ENCODE measurements at places on chromosomes 7 and 10.

DNA sequence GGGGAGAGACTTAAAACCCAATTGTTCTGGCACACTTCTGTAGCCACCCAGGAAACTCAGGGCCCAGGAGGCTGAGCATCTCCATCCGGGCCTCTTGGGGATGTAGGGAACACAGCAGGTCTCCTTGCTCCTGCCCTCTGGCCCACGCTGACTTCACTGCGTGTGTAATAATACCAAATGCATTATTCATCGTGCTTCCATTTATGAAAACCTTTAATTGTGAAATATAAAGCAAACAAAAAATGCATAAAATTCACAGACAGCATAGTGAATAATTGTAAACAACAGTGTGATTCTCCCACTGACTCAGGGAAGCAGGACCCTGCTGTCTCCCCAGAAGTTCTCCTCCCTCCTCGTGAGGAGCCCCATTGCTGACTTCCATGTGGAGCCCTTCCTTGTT, 70.3 kb upstream of the SHH start:
- DNase-seq: no peak

DNA sequence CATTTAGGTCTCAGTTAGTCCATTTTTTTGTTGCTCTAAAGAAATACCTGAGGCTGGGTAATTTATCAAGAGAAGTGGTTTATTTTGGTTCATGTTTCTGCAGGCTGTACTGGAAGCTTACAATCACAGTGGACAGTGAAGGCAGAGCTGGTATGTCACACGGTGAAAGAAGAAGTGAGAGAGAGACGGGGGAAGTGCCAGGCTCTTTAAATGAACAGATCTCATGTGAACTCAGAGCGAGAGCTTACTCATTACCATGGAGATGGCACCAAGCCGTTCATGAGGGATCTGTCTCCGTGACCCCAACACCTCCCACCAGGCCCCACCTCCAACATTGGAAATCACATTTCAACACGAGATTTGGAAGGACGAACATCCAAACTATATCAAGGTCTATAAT, 18.9 kb upstream of the PNLIPRP3 start:
- DNase-seq: no peak

GRCh38 chr10:74901301-74901700, 74.9 kb downstream of the KAT6B start:
- DNase-seq: no peak

DNA sequence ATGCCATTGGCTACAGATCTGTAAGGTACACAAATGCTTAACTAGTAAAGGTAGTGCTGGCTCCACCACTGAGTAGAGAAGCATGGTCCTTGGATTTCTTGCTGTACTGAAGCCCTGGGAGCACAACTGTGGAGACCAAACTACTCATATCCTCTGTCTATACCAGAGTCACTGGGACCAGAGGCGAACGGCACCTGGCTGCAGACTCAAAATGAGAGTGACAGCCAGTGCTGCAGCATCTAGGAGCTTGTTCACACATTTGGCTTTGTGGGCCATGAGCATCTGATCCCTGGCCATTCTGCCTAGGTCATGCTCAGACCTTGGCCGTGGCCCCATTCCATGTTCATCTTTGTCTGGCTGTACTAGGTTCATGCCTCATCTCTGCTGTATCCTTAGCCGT, 31.9 kb downstream of the LRRC18 start:
- DNase-seq: no peak

- no peak for DNase-seq
Observed at GRCh38 chr10:52220947-52221346, 93.1 kb upstream of the DKK1 start.

DNA sequence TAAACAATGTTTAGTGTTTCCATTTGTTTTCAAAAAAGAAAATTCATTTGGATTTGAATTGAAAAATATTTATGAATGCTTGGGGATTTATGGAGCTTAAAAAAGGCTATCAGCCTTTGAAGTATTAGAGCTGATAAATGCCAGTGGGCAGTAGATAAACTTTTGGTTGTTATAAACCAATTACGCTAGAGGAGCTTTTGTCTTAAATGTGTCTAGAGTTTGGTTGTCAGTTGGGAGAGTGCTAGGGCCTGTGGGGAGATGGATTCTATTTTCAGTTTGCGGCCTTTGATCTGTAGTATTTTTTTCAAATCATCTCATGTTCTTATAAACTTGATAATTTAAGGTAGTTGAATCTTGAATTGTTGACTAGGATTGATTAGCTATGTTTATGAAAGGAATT, 104.0 kb downstream of the SND1 start:
- no peak for DNase-seq

- no peak for DNase-seq
Observed at GRCh38 chr7:50862302-50862701, 79.6 kb upstream of the GRB10 start.

- no peak for DNase-seq
Observed at GRCh38 chr7:129821476-129821875, 131.3 kb downstream of the UBE2H start.

- DNase-seq: no peak
Observed at GRCh38 chr10:30057421-30057841, 2.0 kb downstream of the JCAD start.

DNA sequence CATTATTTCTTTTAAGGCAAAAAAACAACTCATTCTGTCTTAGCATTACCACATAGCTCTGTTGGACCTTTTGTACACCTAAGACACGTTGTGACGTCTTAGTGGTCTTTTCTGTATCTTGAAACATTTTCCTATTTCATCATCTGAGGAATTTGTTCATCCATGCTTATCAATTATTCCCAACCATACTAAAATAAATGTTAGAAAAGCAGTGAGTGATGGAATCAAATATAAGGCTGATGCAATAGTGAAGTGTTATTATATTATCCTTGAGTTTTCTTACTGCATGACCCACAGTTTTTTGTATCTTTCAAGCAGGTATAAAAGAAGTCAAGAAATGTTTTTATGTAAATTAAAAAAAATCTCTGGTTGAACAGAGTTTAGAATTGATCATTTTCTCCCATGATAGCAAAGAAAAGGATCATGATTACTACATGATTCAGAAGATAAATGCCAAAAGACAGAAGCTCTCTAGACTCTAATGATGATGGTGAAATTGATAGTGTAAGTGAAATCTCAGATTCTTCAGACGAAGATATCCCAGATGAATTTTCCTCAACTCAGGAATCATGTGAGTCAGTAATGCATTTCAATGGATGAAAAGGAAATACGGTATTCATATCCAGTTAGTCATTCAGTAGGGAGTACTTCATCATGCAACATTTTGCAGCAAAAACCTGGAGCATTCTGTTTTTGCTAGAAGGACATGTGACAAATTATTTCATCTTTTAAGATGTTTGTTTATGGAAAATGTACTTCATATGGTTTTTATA, 51.4 kb downstream of the CELF2 start:
- no peak for DNase-seq

DNA sequence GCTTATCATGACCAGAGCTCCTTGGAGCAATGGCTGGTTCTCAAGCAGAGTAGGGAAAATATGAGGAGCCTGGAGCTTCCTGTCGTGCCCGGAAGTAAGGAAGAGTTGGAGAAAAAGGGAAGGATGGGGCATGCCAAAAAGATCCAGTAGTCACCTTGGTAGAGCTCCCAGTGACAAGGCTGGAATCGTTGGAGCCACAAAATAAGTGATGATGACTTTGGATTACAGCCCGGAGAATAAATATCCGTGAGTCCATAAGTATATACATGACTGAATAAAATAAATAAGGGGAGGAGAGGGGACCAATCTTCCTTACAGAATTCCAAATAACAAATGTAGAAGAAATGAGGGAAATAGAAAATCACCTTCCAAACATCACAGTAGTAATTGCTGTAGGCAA, 29.3 kb downstream of the LMTK2 start:
- no peak for DNase-seq

GRCh38 chr7:37411444-37412034, 37.1 kb downstream of the ELMO1 start:
- no peak for DNase-seq

GRCh38 chr7:37273891-37274290, 174.8 kb downstream of the ELMO1 start:
- no peak for DNase-seq

DNA sequence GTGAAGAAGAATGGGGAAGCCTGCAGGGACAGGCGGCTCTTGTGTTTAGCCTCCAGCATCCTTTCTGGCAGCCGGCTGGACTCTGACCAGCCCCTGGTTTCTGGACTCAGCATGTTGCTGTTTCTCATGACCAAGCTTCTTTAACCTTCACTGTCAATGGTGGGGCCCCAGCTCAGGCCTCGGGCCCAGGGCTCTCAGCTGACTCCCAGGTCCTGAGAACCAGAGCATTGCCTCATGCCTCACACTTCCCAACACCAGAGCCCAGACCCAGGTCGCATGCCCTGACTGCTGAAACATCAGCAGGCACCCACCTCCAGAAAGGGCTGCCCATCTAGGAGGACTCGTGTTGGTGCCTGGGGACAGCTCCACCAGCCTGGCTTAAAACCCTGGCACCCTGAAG, 34.8 kb upstream of the FGFR2 start:
- DNase-seq: no peak

DNA sequence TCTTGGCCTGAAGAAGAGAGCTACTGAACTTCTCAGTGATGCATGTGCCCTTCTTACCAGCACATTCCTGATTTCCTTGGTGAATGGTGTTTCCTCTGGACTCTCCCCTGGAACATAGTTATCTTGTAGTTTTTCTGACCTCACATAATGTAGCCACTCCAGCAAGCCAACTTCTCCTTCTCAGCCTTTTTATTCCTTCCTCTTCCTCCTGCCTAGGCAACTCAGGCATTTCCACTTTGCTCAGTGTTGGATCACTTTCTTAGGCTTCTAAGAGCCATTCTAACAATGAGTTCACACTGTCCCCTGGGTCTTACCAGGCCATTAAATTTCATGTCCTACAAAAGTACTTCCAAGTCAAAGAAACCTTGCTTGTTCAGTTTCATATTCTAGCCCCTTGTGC, 3.6 kb upstream of the PTTG1IP2 start:
- DNase-seq: no peak

GRCh38 chr7:50142425-50143017, 49.5 kb upstream of the ZPBP start:
- no peak for DNase-seq

DNA sequence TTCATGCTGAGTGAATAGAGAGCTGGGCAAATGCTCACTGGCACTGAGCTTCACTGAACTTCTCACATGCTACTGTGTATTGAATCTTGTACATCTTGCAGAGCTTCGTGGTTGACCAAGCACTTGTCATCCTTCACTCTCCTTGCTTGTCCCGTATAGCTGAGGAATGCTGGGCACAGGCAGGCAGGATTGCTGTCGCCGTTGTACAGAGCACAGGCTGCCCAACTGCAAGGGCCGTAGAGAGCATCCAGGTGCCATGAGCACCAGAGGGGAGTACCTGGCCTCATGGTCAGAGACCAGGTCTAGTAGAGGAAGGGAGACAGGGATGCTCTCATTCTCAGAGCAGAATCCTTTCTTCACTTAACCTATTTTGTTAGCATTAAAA, 99.8 kb upstream of the RET start:
- DNase-seq: no peak

GRCh38 chr7:80530136-80530535, 18.3 kb upstream of the GNAT3 start:
- DNase-seq: no peak

- no peak for DNase-seq
Observed at GRCh38 chr10:58320351-58321049, 14.3 kb upstream of the UBE2D1 start.

- no peak for DNase-seq
Observed at GRCh38 chr10:104774234-104774633, 133.1 kb downstream of the SORCS3 start.

GRCh38 chr10:4048236-4048864, 263.3 kb upstream of the KLF6 start:
- DNase-seq: no peak

DNA sequence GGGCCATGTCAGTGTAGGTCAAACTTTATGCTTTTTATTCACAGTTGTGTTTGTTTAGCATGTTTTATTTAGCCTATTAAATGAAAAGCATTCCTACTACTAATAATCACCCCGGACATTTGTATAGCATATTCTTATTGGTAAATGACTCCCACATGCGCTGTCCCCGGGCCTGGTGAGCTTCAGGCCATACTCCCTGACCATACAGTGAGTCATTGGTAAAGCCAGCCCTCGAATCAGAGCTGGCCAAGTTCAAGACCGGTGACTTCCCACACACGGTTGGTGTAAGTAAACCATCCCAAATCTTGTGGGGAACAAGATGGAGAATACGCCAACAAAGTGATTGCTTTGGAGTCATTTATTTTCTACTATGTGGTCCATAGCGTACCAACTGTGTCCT, 238.7 kb upstream of the TCF7L2 start:
- DNase-seq: no peak

DNA sequence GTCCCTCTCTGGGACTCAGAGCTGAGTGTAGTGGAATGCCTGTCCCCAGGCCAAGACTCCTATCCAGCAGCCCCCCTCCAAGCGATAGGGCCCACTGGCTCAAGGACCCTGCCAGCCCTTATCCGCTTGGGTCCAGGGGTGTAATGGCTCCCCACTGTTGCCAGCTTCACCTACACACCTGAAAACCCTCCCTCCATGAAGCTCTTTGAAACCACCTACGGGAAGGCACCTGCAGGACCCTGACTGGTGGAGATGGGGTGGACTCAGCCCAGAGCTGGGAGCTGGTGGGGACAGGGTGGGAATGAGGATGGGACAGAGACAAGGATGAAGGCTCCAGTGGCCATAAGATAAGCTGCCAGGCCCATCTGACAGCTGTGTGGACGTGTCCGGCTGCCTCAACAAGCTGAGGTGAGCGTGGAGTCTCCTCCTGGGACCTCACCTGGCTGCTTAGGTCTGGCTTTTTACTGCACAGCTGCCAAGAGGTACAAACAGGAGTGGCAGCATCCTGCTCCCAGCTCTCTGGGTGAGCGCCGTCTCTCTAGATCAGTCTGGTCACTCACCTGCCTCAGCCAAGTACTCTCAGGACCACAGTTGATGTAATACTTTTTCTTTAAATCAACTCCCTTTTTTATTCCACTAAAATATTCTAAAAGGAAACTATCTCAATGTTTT, 41.9 kb downstream of the DRGX start:
- no peak for DNase-seq

DNA sequence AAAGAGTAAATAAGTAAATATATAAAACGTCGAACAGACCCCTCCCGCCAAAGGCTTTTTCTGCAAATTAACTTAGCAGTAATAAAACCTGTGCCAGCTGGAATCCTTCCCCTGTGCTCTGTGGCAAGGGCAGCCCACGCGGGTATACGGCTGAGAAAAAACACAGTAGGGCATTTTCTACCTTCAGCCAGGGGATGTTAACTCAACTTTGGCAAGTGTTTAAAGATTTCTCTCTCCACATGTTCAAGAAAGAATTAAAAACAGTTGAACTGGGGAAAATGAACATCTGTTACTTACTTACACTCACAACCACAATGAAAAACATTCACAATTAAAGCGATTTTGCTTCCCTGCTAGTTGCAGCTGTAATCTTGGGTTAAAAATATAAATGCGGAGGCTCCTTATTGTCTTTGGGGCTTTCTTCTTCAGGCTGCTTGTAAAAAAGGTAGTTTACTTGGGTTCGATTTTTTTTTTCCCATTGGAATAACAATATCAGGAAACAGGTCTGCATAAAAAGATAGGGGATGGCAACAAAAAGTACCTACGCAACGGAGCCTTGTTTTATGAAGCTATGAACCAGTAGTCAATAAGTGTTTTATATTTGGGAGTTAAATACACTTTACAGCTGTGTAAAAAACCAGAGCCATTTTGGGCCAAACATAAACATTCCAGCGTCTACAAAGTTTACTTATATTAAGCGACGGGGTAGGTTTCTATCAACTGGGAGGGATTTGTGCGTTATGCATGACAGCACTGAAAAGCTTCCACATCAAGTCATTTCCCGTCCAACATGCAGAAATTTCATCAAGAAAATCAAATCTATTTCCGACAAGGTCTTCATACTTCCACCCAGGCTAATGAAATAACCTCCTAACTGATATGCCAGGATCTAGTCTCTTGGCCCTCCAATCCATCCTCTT, 132.7 kb downstream of the TAX1BP1 start:
- DNase-seq: no peak
